ENCODE measurements at places on chromosomes 6 and 20. TPM values are rescaled to one million over a fixed set of nuclear protein-coding genes. Genes with fewer than 3 reads are reported as not detected.

The PSORS1C1 gene
- not detected for total RNA-seq

The HFE gene
- 0.28 TPM for total RNA-seq

The SSTR4 gene
- total RNA-seq = not detected

The CAGE1 gene
- 0.13 TPM for total RNA-seq

The GPX5 gene
- total RNA-seq = not detected

The MYB gene
- 9.5 TPM for total RNA-seq

The TRAPPC3L gene
- total RNA-seq = not detected

The OR2J3 gene
- not detected for total RNA-seq

The SH3BGRL2 gene
- total RNA-seq = 0.51 TPM

The CCN2 gene
- total RNA-seq = 0.33 TPM

The SRSF12 gene
- 1.3 TPM for total RNA-seq

The RREB1 gene
- 20.7 TPM for total RNA-seq

The ALDH5A1 gene
- total RNA-seq = 11.2 TPM

The RNF8 gene
- 21.8 TPM for total RNA-seq

The AIF1 gene
- total RNA-seq = 57.5 TPM

The GSTA3 gene
- not detected for total RNA-seq

The EBF4 gene
- 1.1 TPM for total RNA-seq

The OPRM1 gene
- not detected for total RNA-seq

The POLR1H gene
- 84.8 TPM for total RNA-seq

The TRMT6 gene
- 45.3 TPM for total RNA-seq

The CPNE5 gene
- 0.26 TPM for total RNA-seq

The NTSR1 gene
- total RNA-seq = 0.08 TPM

The TBXT gene
- total RNA-seq = not detected

The RAB44 gene
- not detected for total RNA-seq

The KHDC1L gene
- total RNA-seq = not detected

The MYLK2 gene
- 0.10 TPM for total RNA-seq

The SLC22A7 gene
- total RNA-seq = not detected

The LPIN3 gene
- total RNA-seq = 0.19 TPM

The TTPAL gene
- 25.3 TPM for total RNA-seq
